ENCODE measurements at places on chromosomes 4 and X.

DNA sequence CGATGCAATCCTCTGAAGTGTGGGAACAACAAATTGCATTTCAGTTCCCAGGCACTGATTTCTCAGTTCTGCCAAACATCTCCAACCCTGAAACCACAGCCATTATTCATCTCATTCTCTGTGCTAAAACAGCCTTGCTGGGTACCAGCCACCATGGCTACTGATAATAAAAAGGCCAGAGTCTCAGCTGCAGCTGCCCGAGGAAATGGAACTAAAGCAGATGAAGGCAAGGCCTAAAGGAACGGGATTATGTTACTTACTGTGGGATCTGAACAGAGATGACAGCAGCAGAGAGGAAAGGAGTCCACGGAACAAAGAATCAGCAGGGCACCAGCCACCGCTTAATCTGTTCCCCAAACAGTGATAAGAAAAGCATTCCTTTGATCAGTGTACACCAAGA lies 155.7 kb downstream of the PAPSS1 start:
- no peak for DNase-seq

- no peak for DNase-seq
These were observed 669.0 kb downstream of the ZNF674 start for GRCh38 chrX:45876206-45876605.

DNA sequence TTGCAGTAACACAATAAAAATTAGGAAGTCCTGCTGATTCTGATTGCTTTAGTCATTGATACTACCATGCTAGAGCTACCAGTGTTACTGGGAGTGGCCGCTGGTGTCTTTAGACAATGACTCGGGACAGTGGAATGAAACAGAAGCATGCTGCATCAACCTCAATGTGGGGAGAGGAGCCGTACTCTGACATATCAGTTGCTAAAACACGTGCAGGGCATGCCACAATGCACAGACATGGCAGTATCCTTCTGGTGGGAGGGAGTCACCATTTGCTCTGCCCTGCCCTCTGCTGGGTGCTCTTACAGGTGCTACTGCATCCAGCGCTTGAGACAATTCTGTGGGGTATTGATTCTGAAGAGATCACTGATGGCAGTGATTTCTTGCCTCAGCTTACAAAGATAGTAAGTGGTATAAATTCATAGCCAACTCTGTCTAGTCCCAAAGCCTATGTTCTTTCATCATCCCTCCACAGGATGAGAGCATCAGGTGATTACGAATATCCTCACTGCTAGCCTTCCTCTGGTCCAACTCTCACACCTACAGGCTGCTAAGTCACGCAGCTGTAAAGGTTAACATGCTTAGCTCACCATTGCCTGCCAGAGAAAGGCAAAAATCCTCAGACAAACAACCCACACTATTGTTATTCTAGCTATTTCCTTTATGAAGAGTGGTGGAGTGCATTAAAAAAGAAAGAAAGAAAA lies 43.7 kb downstream of the NSG1 start:
- DNase-seq: peak; percentile 41

- no peak for DNase-seq
These were observed 683.6 kb upstream of the TENM3 start for GRCh38 chr4:181559637-181560036.

- no peak for DNase-seq
These were observed 74.3 kb upstream of the TEX13D start for GRCh38 chrX:124257924-124258702.

- DNase-seq: no peak
These were observed 138.6 kb upstream of the SFRP2 start for GRCh38 chr4:153927451-153927850.

GRCh38 chr4:7315935-7316334 lies 118.8 kb downstream of the PSAPL1 start:
- DNase-seq: no peak

DNA sequence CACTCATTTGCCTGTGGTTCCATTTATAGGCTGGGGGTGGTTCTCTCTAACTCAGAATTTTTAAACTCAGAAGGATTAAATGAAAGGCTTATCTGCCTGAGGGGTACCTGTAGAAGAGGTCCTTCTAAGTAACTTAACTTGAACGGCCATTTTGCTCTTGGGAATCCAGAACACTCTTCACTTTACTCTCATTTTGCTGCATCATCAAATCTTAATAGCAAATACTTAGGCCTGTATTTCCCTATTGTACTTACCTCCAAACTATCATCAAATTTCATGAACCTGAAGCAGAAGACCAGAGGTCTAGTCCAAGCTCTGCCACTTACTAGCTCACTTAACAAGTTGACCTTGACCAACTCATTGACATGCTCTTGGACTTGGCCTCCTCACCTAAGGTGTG lies 70.4 kb downstream of the GRIA3 start:
- no peak for DNase-seq

DNA sequence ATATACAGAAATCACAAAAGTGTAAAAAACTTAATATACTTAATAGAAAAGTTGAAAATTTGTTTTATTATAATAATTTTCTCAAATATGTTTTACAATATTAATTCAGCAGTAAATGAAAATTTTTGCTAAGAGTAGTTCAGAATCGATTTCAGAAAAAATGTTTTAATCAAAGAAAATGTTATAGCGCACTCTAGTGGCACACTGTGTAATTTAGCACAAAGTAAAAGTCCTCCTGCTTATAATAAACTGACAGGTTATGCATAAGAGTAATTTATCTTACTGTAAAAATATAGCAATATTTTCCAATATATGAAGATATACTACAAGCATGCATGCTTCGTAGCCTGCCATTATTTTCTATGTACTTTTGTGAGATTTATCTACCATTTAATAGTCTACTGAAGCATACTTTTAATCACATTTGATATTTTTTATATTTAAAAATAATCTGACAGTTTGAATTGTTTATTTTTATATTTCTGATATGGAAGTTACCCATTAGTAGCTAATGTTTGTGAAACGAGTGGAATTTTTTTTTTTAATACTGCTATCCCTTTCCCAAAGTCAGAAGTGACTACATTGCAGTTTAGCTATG lies 217.9 kb upstream of the KLHL4 start:
- no peak for DNase-seq

DNA sequence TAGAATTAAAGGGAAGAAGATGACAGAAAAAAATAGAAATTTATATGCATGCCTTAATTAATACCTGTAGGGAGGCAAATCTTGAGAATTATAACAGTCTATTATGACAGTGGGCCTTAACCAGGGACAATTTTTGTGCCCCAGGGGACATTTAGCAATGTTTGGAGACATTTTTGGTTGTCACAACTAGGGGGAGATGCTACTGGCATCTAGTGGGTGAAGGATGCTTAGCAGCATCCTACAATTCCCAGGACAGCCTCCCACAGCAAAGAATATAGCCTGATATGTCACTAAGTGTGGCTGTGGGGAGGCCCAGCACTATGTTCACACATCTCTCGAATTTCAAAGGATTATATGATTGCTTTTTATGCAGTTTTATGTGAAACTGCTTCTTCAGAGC lies 10.5 kb downstream of the GPR82 start:
- no peak for DNase-seq

- DNase-seq: no peak
These were observed 165.7 kb upstream of the STS start for GRCh38 chrX:6981718-6982406.

- no peak for DNase-seq
These were observed 75.7 kb downstream of the FAM47C start for GRCh38 chrX:37083880-37084279.

DNA sequence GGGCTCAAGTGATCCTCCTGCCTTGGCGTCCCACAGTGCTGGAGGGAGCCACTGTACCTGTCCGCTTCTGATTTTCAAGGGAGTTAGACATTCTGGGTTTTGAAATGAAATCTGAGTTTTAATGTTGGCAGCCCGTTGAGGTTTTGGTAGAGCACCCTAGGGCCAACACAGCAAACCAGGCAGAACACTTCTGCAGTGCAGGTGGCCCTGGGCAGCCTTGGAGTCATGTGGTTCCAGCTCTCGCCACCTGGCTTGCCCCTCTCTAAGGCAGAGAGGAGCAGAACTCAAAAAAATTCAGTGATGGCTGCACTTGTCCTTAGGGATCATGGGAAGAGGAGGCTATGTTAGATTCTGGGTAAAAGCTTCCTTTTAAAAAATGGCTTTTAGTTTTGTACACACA lies 74.9 kb downstream of the CLDN34 start:
- DNase-seq: no peak

DNA sequence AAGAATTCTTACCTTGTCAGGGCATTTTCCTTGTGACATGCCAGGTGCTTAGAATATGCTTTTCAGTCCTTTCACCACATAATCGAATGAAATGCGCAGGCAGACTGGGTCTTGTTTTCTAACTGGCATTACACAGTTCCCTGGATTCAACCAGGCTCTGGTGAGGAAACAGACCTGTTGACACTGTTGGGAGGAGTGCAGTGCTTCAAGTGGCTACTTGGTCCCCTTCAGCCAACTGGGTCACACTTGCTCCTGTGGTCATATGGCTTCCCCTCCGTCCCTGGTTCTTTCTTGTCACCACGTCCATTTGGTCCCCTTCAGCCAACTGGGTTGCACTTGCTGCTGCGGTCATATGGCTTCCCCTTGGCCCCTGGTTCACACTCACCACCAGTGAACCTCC lies 9.7 kb downstream of the SMIM20 start:
- DNase-seq: no peak

GRCh38 chrX:21986596-21986995 lies 45.5 kb upstream of the PHEX start:
- no peak for DNase-seq

GRCh38 chr4:174437324-174437723 lies 85.0 kb downstream of the HPGD start:
- no peak for DNase-seq

GRCh38 chr4:107196312-107196711 lies 160.2 kb upstream of the DKK2 start:
- DNase-seq: no peak

- DNase-seq: no peak
These were observed 137.8 kb downstream of the RAPGEF2 start for GRCh38 chr4:159240687-159241086.

- DNase-seq: no peak
These were observed 12.0 kb downstream of the BCOR start for GRCh38 chrX:40085714-40086113.

- no peak for DNase-seq
These were observed 6.4 kb upstream of the BRWD3 start for GRCh38 chrX:80816051-80816450.

All from stimulated activated naive CD8-positive, alpha-beta T cell treated with anti-CD3 and anti-CD28 coated beads, Interleukin-15, amount 100 ng/mL, for 72 hours (primary cell).